ENCODE measurements at places on chromosomes 3 and 15.

DNA sequence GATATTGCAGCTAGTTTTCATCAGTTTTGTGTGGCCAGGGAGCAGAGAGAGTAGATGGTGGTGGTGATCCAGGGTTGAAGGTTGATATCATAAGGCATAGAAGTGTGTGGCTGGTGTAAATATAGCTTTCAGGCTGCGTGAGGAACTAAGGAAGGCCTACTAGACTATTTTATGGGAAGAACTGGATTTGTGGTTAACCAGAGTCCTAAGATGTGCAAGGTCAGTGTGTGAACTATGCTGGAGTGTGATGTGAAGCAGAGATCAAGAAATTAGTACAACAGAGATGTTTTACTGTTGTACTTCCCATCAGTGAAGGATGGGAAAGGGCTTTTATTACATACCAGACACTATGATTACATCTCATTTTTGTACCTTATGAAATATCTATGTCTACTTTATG, 41.5 kb downstream of the MAPK6 start:
- DNase-seq = no peak

DNA sequence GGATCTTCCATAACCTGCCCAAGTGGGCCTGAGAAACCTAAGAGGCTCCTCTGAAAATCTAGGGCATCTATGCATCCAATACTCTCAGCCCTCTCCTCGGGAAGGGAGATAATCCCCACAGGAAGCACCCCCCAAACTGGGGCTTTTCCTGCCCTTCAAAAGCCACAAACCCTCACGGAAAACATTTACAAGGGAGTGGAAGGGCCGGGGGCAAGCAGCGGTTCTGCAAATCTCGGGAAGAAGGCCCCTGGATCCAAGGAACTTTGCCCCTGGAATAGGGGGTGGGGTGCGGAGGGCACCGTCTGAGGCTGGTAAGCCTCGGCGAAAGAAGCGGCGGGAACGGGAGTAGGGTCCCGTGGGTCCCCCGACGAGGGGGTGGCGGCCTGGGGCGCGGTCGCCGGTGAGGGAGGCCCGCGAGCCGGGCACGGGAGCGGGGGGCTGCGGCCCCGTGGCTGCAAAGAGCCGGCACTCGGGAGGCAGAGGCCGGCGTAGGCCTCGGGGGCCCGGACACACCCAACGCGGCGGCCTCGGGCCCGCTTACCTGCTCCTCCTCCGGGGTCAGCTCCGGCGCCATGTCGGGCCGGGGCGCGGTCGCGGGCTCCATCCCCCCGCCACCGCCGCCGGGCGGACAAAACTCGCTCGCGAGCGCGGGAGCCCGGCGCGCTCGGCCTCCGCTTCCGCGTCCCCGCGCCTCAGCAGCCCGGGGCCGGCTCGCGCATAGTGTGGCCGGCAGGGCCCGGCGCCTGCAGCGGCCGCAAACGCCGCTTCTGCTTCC, 755 bp downstream of the PTPN9 start:
- peak; percentile 7 for DNase-seq

GRCh38 chr3:169077394-169077906, 586.1 kb downstream of the MECOM start:
- no peak for DNase-seq

DNA sequence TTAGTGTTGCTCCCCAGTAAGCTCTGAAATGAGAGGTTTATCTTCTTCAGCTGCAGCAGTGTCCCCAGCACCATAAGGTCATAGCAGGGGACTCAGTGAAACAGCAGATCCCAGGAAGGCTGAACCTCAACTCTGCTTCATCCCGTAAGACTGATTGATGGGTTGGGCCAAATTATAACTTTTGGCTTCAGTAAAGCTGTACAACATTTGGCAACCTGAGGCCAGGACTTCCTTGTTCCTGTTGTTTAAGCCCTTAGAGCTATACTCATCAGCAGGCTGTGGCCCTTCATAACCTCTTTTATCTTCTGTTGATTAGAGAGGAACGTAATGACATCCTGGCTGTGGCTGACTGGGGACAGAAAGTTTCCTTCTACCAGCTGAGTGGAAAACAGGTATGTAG, 29.0 kb downstream of the IFT122 start:
- no peak for DNase-seq

GRCh38 chr3:169454823-169455222, 208.7 kb downstream of the MECOM start:
- DNase-seq = no peak

- DNase-seq = peak; percentile 74
Measured at GRCh38 chr3:181302960-181303359, 313.4 kb upstream of the DNAJC19 start.

Data from NCI-H1105 (cell line).